Putamen (tissue), 1 donor: ENCODE measurements at places on chromosomes 7 and 10.

- no peak for DNase-seq
Observed at GRCh38 chr7:150627959-150628358, 4.2 kb downstream of the GIMAP6 start.

GRCh38 chr7:74337926-74338325 lies 48.7 kb downstream of the CLIP2 start:
- no peak for DNase-seq

DNA sequence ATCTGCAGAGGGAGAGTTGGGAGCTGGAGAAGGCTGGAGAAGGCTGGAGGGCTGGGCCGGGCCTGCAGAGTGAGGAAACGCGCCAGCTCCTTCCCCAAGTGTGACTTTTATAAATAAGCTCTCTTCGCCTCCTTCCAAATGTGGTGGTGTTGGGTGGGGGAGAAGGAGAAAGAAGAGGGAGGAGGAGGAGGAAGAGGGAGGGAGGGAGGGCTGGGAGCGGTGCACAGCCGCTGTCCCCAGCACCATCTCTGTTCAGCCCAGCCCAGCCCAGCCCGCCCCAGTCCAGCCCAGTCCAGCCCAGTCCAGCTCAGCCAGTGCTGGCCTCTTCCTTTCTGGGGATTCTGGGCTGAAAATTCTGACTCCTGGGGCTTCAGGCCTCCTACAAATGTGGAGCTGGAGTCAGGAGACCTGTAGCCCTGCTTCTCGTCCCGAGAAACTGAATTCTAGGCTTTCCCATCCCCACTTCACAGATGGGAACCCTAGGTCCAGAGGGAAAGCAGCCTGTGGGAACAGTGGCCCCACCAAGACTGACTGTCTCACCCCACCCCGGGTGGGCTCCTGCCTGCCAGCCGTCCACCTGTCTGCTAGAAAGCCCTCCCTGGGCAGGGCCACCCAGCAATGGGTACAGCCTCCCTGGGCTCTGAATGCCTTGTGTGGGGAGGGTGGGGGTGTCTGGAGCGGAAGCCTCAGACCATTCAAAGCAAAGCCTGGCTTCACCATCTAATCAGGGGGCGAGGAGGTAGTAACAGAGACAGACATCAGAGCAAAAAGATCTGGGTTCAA lies 2.3 kb downstream of the STX1A start:
- DNase-seq = no peak

DNA sequence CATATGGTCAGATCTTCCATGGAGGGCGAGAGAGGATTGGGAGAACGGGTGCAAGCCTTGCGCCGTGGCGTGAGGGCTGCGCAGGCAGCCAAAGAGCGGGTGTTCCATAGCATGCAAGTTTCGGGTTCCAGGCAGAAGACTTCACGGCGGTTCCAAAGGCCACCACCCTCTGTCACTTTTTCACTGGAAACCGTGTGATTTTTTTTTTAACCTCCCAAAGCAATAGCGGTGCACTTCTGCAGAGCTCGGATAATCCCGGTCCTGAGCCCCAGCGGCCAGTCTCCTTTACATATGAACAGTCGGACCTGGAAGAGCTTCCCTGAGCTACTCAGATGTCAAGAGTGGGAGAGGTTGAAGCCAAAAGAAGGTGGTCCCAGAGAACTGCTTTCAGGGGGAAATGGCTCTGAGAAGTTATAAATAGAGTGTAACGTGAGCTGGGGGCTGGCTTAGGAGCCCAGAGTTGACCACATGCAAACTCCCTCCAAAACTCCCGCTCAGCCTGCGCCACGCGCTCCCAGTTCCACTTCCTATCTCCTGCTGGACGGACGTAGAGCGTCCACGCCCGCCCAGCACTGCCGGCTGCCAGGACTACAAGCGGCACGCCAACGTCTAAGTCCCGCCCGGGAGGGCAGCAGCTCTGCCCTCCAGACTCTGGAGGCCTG lies at the start of gene MEOX2:
TSS of gene MEOX2 (minus strand) at position 389 of the 662 bp plus-strand sequence. CDS start at position 108, 281 bp downstream.
- DNase-seq = no peak

DNA sequence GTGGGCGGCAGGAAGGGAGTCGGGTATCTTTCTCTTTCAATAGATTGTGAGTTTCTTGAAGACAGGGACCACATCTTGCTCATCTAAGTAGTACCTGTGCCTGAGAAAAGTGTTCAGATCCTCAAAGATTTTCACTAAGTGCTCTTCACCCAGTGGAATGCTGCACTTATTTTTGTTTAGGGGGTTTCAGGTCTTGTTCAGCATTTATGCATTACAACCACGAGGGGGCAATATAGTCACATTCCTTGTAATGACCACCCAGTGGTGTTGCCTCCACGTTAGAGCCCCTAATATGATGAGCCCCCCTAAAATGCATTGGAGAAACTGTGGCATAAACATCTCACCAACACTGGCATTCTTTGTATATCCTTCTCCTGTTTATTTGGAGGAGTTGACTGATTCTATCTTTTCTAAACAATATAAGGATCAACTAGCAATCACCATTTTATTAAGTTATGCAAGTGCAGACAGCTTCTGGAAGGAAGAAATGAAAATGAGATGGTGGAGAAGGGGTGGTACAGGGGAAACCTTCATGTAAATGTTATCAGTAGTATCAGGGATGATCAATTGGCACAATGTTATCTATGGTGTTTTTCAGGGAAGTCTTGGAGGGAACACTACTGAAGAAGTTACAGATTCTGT lies 3.1 kb upstream of the PAPSS2 start:
- peak; percentile 23 for DNase-seq
